ENCODE measurements at places on chromosomes 7 and 10.

DNA sequence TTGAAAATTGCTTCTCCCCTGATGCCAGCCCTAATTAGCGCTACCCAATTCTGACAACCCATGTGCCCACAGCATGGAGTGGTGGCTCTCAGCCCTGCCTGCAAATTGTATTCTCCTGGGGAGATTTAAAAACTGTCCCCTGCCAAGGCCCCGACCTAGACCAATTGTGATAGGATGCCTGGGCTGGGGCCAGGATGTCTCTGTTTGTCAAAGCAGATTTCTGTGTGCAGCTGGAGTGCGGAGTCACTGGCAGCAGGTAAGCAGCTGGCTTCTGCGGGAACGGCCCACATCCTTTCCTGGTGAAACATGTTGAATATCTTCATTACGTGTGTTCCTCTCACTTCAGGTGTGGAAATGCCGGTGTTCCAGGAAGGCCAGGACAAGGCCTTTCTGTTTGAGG lies 238.6 kb downstream of the WDR37 start:
- DNase-seq = no peak

GRCh38 chr10:110313674-110314073 lies 9.0 kb upstream of the SMNDC1 start:
- no peak for DNase-seq

DNA sequence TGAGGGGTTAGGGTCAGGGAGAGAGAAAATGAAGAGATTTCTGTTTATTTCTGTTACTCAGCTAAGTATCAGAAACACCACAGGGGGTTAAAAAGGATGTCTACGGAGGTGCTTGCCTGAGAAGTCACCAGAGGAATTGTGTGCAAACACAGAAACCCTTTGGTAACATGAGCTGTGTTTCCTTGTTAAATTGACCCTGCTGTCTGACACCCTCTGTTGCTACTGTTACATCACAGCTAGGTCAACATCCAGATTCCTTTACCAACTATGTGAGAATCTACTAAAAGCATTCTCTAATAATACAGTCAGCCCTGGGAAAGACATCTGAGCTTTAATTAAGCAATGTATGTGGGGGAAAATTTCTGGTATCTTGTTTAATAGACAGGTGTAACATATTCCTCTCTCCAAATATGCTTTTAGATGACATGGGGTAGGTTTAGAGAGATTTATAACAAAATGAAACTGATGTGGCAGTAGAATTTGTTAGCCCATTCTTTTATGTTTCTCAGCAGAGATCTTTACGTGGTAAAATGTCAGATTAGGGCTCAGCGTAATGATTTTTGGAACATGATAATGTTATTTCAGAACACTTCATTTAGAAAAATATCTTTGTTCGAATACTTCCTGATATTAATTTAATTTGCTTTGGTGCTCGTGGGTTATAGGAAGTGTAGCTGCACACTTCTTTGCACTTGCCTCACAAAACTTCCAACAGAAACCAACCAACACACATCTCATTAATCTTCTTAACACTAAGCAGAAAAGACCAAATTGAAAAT lies 168.0 kb upstream of the AHR start:
- DNase-seq = peak; percentile 3

- no peak for DNase-seq
Measured at GRCh38 chr7:14834883-14835282, 67.7 kb downstream of the DGKB start.

DNA sequence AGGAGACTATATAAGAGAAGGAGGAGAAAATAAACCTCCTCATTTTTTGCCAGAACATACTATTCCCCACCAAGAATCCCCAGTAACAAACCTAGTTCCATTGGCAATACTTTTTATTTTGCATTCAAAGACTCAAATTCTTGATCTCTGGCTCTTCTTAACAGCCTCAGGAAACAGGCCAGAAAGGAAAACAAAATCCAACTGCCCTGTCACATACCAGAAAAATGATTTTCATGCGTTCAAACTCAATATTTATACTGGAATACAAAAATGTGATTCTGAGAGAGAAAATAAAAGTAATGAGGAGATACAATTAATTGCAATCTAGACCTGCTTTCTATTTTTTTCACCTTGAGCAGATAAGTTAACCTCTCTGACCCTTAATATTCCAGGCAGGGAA lies 435.9 kb upstream of the AUTS2 start:
- DNase-seq = no peak
